ENCODE measurements at places on chromosomes 7 and 10.

- DNase-seq, result peak; percentile 27
These were observed at the start of gene GRID1 for GRCh38 chr10:86366033-86366901. TSS of gene GRID1 (minus strand) at chr10:86366795.

GRCh38 chr7:80830584-80831285 is 88.1 kb downstream of the SEMA3C start:
- no peak for DNase-seq

GRCh38 chr10:72610466-72610865 is 15.4 kb downstream of the MICU1 start:
- DNase-seq, result no peak

DNA sequence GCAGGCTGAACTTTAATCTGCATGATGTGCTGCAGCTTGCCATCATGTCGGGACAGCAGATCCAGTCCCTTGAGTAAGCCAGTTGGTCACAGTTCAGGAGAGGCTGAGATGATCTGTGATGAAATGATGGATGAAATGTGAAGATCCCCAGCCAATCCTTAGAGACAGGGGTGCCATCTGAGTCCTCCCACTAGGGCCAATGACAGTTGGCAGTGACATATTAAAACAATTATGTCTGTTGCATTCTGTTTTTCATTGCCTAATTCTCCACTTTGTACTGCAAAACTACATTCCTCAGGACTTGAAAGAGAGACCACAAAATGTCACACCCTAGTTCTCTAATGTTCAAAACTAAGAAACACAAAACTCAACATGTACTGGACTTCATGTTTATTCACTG is 66.3 kb upstream of the CAV2 start:
- no peak for DNase-seq

GRCh38 chr10:120499883-120500282 is 42.9 kb downstream of the PLPP4 start:
- no peak for DNase-seq

GRCh38 chr7:155438777-155439176 is 19.2 kb upstream of the EN2 start:
- no peak for DNase-seq

DNA sequence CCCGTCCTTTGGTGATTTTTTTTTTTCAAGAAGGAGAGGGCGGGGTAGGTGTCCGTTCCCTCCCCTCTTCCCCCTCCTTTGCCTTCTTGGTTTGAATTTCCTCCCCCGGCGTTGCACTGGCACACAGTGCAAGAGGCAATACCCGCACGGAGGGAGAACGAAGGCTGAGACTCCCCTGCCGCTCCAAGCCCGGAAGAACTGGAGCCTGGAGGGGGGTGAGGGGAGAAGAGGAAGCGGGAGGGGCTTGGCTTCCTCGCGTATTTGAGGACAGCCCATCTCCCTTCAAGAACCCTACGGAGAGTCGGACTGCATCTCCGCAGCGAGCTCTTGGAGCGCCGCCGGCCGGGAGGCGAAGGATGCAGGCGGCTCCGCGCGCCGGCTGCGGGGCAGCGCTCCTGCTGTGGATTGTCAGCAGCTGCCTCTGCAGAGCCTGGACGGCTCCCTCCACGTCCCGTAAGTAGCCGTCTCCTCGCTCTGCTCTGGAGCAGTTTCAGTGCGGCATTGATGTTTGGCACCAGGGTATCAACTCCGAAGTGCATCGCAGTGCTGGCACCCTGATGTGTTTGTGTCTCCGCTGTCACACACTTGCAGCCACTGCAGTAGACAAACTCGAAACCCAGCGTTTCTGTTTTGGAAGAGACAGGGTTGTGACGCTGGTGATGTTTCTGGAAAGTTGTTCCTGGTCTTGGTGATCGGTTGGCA is at the start of gene CNTNAP2:
Gene CNTNAP2 (plus strand): TSS at position 281 of the 702 bp plus-strand sequence. CDS start 76 bp downstream, at position 357.
- peak; percentile 91 for DNase-seq

GRCh38 chr7:139029353-139029752 is 6.5 kb downstream of the ZC3HAV1L start:
- no peak for DNase-seq

GRCh38 chr7:36758879-36759278 is 34.6 kb upstream of the AOAH start:
- peak; percentile 28 for DNase-seq

DNA sequence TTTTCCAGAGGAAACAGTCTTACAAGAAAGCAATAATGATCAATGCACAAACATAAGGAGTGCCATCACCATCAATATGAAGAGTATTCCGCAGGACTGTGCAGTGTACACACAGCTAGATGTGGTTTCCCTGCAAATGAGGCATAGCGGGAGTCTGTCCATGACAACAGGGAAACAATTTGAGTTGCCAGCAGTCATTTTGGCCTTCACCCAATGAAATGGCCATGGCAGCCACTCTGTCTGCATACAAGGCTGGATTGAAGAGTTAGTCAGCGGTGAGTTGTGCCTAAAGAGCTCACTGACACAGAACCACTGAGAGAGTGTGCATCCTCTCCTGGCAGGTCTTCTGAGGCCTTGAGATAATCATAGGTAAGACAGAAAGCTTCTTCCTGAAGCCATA is 303.3 kb downstream of the IPMK start:
- DNase-seq, result peak; percentile 19

GRCh38 chr7:108454674-108455550 is 1.3 kb downstream of the NRCAM start:
- peak; percentile 80 for DNase-seq

- DNase-seq, result peak; percentile 77
These were observed 72.5 kb downstream of the GOLGA7B start for GRCh38 chr10:97922022-97922758.

DNA sequence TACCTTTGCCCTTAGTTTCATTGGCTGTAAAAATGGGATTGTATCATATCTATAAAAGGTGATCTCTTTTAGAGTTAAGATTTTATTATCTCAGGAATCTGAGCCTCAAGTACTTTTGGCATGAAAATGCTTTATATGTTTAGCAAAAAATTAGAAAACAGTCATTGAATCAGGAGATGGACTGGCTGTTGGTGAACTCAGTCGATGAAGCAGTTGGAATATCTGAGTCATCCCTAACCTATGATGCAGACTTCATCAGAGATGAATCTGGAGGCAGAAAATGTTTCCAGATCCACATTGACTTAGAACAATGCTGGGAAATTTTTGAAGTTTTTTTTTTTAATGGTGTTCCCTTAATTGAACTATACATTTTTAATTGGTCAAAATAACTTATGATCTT is 228.5 kb downstream of the SLC25A13 start:
- no peak for DNase-seq

GRCh38 chr10:88332503-88333247 is 250.4 kb downstream of the RNLS start:
- no peak for DNase-seq

GRCh38 chr10:76970711-76971519 is 666.7 kb downstream of the KCNMA1 start:
- DNase-seq, result no peak

DNA sequence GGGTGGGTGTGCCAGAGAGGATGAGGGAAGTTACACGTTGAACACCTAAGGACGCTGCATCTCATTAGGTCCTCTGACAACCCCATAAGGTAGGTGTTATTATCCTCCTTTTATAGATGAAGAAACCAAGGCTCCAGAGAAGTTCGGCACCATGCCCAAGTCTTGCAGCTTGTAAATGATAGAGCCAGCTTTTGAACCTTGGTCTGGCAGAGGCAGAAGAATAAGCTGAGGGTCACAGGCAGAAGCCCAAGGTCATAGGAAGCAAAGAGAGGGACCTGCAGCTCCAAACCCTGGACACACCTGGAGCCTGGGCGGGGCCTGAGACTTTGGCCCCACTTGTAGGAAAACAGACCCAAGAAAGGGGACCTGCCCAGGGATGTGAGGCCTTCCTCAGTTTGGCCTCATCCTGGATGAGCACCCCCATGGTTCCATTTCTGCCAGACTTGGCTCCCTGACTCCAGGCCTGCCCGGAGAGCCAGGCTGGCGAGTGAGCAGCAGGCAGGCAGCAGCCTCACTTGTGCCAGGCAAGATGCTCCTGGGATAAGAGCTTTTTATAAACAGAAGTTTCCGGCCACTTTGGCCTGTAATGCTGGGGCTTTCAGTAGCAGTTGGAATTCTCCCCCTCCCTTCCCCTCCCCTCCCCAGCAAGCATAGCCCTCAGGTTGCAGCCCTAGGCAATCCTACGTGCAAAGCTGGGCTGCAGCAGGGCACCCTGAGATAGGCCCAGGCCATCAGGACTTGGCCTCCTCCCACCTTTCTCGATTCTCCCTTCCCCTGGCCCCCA is 2.4 kb downstream of the KCNH2 start:
- no peak for DNase-seq

GRCh38 chr7:39825401-39825980 is 124.6 kb upstream of the CDK13 start:
- DNase-seq, result no peak

- DNase-seq, result no peak
These were observed 349.1 kb downstream of the RPS24 start for GRCh38 chr10:78382772-78383171.

DNA sequence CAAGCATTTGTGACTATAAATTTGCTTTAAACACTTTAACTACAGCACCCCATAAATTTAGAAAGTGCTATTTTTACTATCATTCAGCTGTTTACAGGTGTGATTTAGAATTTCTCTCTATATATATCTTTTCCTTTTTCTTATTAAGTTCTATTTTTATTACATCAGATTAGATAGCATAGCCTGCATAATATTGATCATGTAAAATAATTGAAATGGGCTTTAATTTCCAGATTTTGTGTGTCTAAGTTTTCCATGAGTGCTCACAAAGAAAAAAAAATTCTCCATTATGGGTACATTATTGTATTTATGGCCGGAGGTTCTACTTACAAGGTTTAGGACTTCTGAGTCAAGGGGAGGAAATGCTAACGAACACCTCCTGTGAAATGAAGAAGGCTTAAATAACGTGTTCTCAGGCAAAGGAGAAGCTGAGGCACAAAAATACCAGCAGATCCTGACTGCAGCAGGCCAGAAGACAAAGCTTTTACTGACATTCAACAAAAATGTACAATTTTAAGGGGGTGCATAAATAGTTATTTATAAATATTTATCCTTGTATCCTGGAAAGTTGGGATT is 114.2 kb downstream of the RNF133 start:
- no peak for DNase-seq

DNA sequence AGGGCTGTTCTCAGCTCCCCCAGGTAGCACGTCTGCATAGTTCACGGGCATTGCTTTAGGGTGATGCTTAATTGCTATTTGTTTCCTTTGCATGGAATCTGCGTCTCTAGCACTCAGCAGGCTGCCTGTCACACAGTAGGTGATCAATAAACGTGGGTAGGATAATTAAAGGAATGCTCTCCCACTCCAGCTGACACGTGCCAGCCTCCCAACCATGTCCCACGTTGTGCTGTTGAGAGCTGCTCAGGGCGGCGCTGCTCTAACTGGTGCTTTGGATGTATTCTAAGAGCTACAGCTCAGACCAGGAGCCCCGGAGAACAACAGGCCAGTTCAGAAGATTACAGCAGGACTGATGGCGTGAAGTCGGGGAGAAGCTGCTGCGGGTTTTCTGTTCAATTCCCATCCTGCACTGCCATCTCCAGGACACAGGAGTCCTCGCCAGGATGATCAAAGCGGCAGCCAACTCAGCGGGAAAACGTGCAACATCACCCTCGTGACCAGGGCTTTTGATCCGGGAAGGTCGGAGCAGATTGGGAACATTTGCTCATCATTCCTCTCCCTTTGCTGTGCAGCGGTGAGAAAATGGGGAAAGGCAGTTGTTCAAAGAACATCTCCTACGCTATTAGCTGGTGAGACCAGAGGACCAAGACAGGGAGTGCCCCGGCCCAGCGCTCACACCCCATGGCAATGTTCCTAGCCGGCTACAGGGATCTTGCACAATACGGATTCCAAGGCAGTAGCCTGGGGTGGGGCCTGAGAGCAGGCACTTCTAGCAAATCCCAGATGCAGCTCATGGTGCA is 50.5 kb upstream of the FOXK1 start:
- peak; percentile 79 for DNase-seq

DNA sequence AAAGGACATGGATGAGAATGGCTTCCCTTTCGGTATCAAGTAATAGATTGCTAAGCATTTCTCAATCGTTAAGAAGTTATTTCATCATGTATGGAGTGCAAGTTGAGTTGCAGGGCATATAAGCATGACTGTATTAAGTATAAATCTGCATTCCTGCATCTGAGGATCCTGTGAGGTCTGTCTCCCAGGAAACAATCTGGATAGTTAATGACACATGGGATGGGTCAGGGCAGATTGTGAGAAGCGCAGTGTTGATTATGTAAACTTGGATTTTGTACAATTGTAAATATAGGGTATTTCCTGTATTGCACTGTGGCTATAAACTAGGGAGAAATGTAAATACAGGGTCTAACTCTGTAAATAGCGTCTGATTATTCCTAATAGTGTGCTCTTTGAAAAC is 102.6 kb downstream of the PLXDC2 start:
- no peak for DNase-seq

DNA sequence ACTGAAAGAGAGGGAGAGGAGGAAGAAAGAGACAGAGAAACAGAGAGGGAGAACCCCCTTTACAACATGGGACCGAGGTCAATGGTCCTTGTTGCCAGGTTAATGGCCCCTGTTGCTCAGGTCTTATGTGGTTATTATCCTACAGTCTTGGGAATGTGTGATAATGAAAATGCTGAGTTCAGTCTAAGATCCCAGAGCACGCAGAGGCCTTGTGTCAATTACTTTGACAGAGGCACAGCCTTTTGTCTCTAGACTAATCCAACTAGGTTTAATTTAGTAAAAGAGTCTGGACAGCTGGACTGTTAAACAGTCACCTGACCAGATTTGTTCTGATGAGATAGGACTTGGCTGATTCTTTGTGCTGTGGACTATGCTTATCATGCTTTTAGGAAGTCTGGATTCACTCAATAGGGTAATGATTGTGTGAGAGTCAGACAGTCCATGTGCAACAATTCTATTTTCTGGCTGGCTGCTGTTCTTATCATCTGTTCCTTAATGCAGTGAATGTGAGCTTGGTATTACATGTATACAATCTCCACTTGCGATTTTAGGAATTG is 157.4 kb upstream of the MAGI2 start:
- no peak for DNase-seq

DNA sequence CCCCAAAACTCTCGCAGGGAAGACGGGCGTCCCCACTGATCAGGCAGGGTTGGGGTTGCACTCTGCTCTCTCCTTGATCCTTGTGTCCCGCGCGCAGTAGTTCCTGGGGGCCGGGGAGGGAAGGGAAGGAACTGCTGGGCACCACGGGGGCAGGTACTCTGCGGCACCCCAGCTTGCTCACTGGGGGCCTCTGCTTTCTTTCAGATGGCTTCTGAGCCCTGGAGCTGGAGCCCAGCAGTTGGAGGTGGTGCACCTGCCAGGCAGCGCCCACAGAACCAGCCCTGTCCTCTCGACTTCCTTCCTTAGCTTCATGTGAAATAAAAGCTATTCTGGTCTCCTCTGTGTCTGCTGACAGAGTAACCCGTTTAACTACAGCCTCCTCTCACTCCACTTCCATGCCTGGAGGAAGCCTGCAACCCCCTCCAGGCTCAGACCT is 12.2 kb downstream of the PLAC9 start:
- DNase-seq, result no peak

GRCh38 chr10:22183771-22184461 is 33.9 kb downstream of the EBLN1 start:
- no peak for DNase-seq

Measured in NCI-H1092 treated with DMSO at 0.1 percent for 48 hours (cell line).